ENCODE measurements at places on chromosomes 5 and 9. TPM values are rescaled to one million over a fixed set of nuclear protein-coding genes. Genes with fewer than 3 reads are reported as not detected.

DNA sequence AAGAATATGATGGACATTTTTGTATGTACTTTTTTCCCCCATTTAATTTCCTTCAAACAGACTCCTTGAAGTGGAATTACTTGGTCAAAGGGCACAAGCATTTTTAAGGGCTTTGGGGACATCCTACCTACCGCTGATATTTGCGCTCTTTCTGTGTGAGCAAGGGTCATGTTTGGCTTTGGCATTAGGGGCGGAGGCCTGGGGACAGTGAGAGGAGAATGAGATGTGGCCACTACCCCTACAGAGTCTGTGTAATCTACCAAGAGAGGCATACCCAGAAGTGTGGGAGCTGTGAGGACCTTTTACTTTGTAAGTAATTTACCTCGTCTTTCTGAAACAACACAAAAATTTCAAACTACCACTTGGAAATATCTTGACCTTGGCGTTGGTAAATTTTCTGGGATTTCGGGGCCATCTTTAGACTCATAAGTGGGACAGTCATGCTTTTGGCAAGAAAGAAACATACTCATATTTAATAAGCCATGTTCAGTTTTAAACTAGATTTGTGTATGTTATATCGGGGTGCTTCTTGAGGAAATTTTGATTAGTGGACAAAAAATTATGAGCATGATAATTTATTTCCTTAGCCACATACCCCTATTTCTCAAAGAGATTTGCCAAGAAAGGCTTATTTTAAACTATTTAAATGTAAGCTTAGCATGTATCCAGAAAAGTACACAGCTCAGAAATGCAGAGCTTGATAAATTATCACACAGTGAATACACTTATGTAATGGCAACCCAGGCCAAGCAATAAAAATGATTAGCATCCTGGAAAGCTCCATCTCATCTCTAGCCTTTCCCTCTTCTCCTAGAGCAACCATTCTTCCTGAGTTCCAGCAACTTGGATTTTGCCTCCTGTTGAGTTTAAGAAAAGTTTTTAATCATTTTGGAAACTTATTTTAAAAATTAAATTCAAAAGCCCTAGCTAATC is 63.6 kb downstream of the ARHGAP26 start:
- no peak for ATAC-seq

- ATAC-seq: no peak
Measured at GRCh38 chr9:86445671-86446070, 91.5 kb upstream of the TUT7 start.

GRCh38 chr5:52910071-52910470 is 79.1 kb upstream of the ITGA2 start:
- ATAC-seq: no peak

PCDHA10 gene
- total RNA-seq: 0.08 TPM

GRCh38 chr5:6705959-6706358 is 7.3 kb upstream of the TENT4A start:
- ATAC-seq: no peak

DNA sequence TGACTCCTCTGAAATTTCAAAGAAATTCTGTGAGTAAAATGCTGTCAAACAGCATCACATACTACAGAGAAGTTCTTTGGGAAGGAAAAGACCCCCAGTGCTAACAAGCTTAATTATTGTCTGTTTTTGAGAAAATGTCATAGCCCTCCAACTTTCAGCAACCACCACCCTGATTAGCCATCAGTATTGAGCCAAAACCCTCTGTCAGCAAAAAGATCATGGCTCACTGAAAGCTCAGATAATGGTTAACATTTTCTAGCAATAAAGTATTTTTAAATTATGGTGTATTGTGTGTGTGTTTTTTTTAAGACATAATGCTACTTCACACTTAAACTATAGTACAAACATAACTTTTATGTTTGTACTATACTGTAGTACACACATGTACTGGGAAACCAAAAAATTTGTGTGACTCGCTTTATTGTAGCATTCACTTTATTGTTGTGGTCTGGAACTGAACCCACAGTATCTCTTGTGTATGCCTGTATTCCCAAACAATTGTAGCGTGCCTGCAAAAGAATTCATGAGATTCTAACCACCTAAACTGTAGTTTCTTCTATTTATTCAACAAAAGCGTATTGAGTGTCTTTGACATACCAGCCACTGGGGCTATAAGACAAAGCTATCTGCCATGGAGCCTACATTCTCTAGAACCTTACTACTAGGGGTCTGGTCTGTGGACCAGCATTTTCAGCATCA is 31.6 kb downstream of the TLE4 start:
- no peak for ATAC-seq

GRCh38 chr5:69129413-69129812 is 35.6 kb downstream of the SLC30A5 start:
- no peak for ATAC-seq

DNA sequence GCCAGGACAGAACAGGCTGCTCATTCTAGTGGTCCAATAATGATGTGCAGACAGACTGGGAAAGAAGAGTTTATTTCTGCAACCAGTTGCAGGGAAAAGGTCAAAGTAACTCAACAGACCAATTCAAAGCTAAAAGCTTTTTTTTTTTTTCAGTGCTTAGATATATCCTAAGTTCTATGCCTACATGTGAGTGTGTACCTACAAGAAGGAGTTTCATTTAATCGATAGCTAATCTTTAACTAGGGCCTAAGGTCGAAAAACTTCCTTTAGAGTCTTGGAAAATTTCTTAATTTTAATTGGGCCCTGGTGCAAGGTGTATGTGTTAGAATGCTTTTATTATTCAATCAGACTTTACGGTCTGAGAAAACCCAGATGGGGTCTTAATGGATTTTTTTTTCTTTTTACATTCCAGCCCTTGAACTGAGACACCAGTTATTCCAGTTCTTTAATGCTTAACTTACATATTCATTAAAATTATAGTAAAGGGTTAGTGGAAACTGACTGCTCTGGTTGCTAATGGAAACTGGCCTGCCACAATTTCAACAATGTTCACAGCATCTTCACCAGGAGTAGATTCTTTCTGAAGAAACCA is 365.3 kb downstream of the MTRR start:
- ATAC-seq: no peak

DNA sequence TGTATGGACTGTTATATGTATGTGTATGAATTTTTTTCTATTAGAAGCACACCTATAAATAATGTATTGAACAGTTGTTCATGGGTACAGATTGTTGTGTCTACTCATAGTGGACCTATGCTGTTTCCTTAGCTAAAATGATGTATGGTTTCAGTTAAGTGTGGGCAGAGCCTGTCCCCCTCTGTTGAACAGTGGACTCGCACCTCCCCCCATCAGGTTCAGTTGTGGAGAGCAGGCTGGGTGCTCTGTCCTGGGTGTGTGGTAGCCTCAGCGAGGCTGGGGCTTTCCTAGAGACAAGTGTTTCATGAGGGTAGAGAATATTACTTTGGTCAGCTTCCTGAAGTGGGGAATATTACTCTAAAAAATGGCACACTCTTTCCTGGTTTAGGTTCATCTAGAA is 47.4 kb upstream of the LRRTM2 start:
- ATAC-seq: no peak

GRCh38 chr5:155905364-155905763 is 421.6 kb upstream of the SGCD start:
- no peak for ATAC-seq

DNA sequence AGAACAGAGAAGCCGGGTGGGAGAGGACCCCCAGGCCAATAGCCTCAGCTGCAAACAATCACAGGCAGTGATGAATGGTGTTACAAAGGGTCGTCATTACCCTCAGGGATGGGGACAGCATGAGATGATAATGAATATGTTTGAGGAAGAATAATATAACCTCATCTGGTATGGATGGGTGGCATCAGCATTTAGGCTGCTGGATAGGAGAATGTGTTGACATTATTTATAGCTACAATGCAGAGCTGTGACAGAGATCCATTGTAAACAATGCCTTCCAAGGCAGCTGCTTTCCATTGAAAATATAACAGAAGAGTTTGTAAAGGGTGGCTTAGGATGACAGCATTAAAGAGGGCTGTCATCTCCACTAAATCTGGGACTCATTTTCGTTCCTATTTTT is 365.5 kb downstream of the KCNN2 start:
- ATAC-seq: no peak

FBP2 gene
- total RNA-seq: not detected

DNA sequence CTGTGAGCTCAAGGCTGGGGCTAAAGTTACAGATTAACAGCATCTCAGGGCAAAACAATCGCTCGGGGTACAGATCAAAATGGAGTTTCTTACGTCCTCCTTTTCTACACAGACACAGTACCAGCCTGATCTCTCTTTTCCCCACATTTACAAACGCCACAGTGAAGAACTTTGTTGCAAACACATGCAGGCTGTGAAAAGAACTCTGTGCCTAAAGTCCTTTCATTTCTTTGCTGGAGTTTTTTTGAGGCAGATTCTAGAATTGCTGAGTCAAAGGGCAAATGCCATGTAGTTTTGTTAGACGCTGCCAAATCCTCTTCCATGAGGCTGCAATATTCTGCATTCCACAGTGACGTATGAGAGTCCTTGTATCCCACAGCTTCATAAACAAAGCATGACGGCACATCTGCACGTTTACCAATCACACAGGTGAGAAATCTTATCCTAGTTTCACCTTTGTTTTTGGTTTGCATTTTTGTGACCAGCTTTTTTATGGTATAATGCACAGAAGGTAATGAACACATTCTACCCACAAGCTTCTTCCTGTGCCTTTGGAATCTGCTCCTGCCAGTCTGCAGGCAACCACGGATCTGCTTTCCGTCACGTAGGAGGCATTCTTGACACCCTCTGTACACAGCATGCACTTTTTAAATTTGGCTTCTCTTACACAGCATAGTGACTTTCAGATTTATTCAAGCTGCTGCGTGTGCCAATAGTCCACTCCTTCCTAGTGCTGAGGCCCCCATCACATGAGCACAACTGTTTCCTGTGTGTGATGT is 44.6 kb upstream of the LPCAT1 start:
- no peak for ATAC-seq

- no peak for ATAC-seq
Measured at GRCh38 chr9:70987986-70988385, 133.4 kb downstream of the TRPM3 start.

GALNT12 gene
- 16.6 TPM for total RNA-seq

- peak; percentile 66 for ATAC-seq
Measured at GRCh38 chr5:149837680-149838269, 106.8 kb downstream of the PDE6A start.

ADCY2 gene
- 0.12 TPM for total RNA-seq

DNA sequence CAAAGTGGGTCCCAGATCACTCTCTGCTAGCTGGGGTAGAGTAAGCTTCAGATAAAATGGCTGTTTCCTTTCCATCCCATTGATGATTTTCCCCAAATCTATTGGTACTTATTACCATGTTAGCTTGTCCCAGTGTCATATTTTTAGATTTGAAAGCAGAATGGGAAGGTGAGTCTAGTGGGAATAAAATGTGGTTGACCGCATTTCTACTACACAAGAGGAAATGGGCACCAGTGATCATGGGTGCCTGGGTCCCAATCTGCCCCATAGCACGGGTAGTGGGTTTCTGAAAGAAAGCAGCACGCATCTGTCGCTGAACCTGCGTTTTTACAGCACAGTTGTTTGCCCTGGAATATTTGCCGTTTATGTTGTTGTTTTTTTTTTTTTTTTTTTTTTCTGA is 20.1 kb downstream of the DAPK1 start:
- ATAC-seq: no peak

FRRS1L gene
- total RNA-seq: not detected

GRCh38 chr5:129459777-129460671 is at the start of gene ADAMTS19:
TSS of gene ADAMTS19 (plus strand) at chr5:129460298. CDS start at chr5:129460392, 94 bp downstream.
- peak; percentile 87 for ATAC-seq

DNA sequence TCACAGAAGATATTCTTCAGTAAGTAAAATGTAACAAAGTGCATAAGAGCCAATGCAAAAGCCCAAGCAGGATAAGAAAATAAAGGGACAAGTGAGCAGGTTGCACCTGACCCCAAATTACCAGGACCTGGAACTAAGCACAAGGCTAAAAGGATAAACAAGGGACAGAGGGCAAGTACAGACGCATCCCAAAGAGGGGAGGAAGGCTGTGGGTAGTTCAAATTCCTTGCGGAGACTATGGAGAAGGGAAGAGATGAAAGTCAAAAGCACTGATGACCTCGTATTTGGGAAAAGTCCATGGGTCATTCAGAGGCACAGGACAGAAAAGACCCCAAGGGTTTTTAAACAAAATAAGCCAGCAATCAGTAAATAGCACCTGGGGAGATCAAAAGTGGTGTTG is 11.8 kb downstream of the ELAVL2 start:
- ATAC-seq: no peak

HTR1A gene
- total RNA-seq: not detected

DNA sequence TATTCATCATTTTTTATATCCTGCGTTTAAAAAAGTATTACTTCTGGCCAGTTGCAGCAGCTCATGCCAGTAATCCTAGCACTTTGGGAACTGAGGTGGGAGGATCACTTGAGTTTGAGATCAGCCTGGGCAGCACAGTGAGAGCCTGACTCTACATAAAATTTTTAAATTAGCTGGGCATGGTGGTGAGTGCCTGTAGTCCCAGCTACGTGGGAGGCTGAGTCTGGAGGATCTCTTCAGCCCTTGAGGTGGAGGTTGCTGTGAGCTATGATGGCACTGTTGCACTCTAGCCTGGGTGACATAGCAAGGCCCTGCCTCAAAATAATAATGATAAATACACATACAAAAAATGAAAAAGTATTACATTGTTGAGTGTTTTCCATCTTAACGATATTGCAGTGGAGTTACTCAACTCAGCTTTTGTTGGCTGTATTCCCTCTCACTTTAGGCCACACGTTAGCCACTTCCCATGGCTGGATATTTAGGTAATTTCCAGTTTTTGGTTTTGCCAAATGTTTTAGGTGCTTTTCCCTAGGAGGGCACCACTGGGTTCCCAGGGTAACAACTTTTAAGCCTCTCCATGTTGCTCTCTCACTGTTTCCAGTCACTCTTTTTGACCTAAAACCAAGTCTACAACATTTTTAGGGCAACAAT is 20.6 kb downstream of the SHB start:
- no peak for ATAC-seq

LOX gene
- total RNA-seq: 6.6 TPM

DNA sequence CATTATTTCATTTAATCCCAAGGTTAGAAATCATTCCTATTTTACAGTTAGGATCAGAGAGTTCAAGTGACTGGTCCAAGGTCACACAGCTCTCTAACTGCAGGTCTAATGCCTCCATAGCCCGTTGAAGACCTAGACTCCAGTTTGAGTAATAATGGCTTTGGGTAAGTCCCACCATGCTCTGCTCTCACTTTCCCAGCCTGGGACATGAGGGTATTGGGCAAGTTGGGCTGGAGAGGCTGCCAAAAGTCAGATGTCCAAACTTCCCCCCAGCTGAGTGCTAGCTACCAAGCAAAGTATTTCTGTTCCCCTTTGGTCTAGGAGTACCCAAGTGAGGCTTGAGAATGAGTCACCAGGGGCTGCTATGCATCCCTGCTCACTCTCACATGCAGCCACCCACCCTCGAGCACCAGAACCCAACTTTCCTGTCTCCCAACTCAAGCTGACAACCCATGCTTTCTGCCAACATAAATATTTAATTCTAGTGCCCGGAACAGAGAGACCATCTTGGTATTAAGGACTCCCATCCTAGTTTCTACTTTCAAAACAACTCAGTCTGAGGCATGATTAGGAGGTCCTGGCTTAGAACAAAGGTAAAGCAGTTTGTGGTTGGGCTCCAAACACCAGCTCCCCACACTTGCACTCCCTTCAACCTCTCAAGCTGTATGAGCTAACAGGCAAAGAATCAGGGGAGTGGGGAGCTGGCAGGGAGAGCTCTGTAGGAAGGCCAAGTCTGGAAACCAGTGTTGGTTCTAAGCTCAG is 236.5 kb upstream of the TRIM32 start:
- ATAC-seq: no peak

GRCh38 chr5:135386096-135386495 is 12.9 kb downstream of the MACROH2A1 start:
- ATAC-seq: peak; percentile 87

Data from esophagus mucosa (tissue), 1 donor.